ENCODE measurements at places on chromosomes 13 and 19.

DNA sequence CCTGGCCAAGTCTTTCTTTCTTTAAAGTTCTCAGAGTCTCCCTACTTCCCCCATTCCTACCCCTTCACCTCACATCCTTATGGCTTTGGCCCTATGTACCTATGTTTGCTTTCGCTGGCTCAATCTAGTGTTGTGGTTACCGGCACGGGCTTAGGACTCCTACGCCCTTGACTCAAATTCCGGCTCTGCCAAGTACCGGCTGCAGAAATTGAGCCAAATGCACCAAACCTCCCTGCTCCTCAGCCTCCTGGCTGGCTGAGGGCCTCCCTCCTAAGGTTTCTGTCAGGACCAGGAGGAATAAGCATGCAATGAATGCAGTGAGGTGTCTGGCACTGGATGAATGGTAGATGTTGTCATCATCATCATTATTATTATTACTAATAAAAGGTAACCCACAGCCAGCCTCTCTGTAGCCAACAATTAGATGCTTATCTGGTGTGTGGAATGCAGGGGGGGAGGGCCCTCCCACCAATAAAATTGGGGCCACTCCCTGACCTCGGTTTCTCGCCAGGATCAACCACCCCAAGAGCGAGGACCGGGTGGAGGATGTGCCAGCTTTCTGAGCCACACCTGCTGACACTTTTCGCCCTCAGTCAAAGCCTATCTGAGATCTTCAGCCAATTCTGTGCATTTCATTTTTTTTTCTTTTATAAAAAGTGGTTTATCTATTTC lies 20.7 kb downstream of the KLK5 start:
- DNase-seq: no peak

- DNase-seq: no peak
Observed at GRCh38 chr19:17338433-17339078, 1.2 kb downstream of the GTPBP3 start.

DNA sequence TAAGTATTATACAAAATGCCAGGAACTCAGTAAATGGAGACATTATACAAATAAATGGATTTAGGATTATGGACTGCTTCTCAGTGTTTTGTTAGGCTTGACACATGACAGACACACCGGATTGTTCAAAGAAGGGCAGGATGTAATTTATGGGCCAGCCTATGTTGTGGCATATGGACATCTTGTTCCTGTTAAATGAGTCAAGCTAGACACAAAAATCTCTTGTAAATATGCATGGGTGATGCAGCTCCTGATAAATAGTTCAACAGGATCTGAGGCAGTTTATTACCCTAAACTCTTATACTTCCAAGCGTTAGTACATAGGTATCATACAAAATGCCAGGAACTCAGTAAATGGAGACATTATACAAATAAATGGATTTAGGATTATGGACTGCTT lies 502.3 kb downstream of the TBC1D4 start:
- DNase-seq: no peak

GRCh38 chr13:99496184-99497142 lies 4.8 kb upstream of the TM9SF2 start:
- peak; percentile 49 for DNase-seq

DNA sequence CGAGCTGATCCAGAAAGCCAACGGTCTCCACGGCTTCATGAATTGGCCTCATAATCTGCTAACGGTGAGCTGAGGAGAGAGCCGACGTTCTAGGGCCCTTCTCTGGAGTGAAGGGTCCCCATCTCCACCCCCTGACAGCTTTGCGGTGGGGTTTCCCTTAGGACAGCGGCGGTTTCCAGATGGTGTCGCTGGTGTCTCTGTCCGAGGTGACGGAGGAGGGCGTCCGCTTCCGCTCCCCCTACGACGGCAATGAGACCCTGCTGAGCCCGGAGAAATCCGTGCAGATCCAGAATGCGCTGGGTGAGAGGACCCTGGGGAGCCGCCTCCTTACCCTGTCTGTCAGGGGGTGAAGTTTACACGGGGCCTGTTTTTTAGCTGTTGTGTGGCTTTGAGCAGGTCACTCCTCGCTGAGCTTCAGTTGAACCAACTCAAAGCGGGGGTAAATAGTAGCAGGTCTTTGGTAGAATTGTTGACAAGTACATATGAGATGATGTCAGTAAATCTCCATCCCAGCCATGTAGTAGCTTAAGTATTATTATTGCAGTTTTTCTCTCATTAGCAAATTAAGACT lies 801 bp downstream of the QTRT1 start:
- no peak for DNase-seq

DNA sequence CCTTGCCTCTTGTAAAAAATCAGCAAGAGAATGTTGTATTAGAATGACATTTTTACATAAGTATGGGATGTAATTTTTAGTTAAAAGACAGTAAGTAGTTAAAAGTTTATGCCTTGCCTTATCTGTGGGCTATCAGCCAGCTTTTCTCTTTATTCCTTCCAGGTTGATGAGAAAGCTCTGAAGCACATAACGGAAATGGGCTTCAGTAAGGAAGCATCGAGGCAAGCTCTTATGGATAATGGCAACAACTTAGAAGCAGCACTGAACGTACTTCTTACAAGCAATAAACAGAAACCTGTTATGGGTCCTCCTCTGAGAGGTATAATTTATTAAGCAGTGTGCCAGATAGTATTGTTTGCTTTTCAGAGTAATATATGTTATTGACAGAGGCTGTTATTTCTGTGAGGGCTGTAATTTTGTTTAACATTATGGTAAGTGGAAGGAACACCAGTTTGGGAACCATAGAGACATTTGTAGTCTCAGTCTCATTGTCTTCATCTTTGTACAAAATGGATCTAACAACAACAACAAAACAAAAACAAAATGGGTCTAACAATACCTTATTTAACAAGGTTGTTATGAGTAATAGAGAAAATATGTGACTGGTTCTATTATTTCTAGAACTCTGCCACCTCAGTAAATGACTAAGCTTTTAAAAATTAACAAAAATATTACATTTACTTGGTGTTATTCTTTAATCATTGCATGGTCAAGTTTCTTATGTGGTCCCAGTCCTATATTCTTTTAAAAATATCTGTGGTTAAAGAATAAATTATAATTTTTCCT lies 112.8 kb downstream of the TDRD3 start:
- DNase-seq: no peak

DNA sequence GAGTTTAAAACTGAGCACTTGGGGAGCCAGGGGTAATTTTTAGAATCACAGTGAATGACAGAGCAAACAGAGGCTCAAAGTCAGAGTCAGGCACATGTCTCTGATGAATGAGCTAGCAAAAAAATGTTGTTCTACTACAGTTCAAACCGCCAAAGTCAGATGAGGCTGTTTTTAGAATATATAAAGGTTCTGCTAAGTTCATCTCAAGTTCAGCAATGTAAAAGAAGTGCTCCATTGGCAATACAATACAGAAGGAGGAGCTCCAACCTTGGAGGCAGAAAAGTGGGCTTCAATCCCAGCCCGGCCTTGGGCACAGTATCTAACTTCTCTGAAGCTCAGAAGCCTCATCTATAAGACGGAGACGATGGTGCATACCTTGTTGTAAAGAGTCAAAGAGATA lies 70.1 kb upstream of the IPO5 start:
- no peak for DNase-seq

DNA sequence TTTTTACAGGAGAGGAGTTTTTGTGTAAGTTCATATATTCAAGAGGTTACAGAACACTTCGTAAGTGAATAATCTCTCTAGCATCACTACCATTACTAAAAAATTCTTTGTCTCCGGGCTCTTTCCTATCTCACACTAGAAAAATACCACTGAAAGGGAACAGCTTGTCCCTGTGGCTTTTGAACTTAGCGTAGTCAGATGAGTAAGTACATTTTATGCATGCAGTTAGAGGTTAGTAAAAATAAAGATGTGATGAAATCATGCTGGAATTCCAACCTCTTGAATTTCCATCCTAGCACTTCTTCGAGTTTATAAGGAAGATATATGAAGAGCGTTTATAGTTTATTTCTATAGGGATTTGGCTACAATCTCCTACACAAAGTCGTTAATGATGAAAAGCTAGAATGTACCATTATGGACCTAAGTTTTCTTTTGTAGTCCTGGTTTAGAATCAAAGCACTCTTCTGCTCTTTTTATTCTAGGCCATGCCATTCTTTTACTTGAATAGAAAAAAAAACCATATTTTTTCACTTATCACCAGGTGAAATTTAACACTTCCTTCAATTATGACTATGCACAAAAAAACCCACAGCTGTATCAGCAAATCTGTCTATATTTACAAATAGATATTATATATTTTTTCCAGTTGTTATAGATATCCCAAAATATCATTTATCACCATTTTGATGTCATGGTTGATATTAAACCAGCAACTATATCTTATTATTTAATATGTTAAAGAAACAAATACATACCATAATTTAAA lies 139.9 kb upstream of the PCDH9 start:
- no peak for DNase-seq

- no peak for DNase-seq
Observed at GRCh38 chr19:38898788-38899446, 501 bp downstream of the SIRT2 start.

GRCh38 chr13:78105656-78106055 lies 187.0 kb upstream of the EDNRB start:
- DNase-seq: no peak

- no peak for DNase-seq
Observed at GRCh38 chr19:12896460-12896859, 5.5 kb downstream of the GCDH start.

DNA sequence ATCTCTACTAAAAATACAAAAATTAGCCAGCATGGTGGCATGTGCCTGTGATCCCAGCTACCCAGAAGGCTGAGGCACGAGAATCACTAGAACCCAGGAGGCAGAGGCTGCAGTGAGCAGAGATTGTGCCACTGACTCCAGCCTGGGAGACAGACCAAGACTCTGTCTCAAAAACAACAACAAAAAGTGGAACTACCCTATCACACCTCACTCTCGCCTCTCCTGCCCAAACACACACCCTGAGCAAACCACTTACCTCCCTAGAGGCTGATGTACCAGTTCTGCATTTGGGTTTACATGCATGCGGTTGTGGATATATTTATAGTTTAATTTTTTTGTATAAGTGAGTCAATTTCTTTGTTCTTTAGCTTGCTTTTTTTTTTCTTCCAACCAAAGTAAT lies 7.7 kb upstream of the PTOV1 start:
- DNase-seq: no peak

Measured in activated T-helper 1 cell treated with anti-CD3 and anti-CD28 coated beads, Interleukin-2, amount 50 U/mL, for 16 hours (primary cell).